Kidney epithelial cell (primary cell): ENCODE measurements at places on chromosomes 4 and X.

- no peak for DNase-seq
Observed at GRCh38 chrX:38880296-38880854, 79.1 kb downstream of the MID1IP1 start.

DNA sequence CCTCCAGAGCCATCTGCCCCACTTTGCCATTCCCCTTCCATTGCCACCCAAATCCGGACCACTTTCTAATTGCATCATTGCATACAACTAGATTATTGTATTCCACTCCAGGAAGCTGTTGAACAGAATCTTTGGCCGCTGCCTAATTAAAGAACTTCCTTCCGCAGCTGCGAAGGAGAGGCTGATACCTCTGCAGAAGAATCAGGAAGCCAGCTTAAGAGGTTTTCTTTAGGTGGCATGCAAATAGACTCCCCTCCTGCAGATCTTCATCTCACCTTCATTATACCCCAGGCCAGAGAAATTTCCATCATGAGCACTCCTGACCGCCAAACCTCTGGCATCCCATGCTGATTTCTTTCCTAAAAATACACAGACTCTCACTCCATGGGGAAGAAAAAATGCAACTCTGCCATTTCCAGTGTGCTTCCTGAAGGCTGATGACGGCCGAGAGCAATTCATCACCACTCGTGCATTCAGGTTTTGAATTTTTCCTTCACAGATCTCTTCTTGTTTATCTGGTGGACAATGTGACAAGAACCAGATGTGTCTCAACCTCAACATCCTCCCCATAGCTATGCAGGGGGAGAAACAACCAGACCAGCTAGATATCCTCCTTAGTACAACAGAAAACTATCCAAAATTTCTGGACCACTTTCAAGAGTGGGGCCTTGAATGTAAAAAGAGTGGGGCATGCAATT, 31.2 kb downstream of the LGI2 start:
- no peak for DNase-seq

DNA sequence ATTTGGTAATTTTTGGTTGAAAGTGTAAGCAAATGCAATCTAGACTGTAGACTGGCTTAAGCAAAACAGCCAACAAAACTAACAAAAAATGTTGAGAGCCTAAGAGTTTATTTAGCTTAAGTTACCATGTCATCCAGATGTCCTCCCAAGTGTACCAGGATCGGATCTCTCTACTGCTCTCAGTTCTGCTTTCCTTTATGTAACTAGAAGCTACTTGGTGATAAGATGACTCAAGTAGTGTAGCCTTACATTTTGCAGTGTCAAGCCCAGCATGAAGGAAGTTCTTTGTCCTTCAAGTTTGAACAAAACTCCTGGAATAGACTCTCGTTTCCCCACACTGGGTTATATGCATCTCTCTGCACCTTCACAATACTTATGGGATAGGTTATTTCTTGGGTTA, 1500.0 kb downstream of the STIM2 start:
- no peak for DNase-seq

DNA sequence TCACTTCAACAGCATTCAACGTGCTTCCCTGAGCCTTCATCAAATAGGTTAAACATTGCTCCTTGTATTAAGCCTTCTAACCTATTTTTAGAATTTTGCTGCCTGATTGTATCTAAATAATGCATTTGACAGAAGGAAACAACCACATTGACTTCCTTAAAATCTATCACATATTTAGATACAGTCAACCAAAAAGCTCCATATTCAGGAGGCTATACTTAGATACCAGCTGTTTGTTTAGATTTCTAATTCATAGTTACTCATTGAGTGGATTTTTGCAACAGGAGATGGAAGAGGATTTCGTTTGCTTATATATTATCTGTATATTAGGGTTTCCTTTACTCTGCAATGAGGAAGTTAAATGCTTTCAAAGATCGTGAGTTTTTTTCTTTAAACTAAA, 241.1 kb upstream of the PPP1R2C start:
- DNase-seq: no peak

DNA sequence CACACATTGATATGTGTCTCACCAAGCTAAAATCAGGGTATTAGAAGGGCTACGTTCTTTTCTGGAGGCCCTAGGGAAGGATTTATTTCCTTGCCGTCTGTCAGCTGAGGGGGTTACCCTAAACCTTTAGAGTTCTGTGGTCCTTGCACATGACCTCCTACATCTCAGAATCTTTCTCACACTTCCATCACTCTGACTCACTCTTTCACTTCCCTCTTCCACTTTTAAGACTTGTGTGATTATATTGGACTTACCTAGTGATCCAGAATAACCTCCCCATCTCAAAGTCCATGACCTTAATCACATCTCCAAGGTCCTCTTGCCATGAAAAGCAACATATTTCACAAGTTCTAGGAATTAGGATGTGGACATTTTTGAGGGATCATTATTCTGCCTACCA, 53.6 kb upstream of the FUNDC1 start:
- DNase-seq: no peak

GRCh38 chr4:26218677-26219605, 101.9 kb upstream of the RBPJ start:
- DNase-seq: no peak

DNA sequence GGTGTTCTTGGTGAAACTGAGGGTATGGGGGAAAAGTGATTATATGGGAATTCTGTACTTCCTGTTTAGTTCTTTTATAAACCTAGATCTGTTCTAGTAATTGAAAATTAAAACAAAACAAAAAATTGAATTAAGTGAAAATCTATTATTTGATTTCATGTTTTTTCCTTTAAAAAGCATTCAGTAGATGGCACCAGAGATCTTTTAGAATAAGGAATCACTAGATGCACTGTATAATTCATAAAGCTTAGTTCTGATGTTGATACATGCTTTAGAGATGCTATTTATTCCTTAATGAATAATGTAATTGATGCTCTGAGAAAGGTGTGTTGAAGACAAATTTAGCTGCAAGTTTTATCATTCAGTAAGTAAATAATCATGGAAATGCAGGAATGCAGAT, 87.3 kb downstream of the LCORL start:
- DNase-seq: no peak

- no peak for DNase-seq
Observed at GRCh38 chr4:62087706-62088105, 887.6 kb downstream of the ADGRL3 start.

GRCh38 chr4:98092833-98093439, 50.3 kb downstream of the STPG2 start:
- no peak for DNase-seq

DNA sequence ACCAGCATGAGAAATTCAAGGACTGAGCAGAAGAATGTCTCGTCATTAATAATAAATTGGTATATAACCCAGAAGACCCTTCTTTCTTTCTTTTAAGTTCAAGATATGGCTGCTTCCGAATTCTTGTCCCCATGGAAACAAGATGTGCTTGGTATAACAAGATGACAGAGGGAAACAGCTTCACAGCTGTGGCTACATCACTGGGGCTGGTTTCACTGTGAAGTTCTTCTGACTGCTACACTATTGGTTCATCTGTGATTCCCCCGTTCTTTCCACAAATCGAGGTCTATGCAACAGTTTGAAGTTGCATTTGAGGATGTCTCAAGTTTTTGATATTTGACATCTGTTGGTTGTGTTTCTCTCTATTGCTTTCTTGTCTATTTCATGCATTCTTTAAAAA, 12.3 kb upstream of the DTHD1 start:
- DNase-seq: no peak

GRCh38 chrX:48835524-48836329, at the start of gene PCSK1N:
Gene PCSK1N (minus strand): TSS chrX:48835610. CDS start chrX:48835532, 78 bp downstream.
- peak; percentile 14 for DNase-seq

DNA sequence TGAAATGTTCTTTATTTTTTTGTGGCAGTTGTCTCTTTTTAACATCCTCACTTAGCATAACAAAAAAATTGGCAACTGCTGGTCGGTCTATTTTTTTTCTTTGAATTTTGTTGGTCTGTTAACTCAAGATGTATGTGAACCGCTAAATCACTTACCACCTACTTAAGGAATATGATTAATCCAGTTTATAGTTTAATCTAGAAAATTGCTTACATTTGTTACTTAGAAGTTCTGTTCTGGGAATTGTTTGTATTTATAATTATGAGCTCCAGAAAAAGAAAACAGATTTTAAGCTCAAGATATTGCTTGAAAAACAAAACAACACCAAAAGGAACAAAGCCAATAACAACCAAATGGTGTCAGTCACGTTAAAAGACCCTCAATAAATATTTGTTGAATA, 66.1 kb upstream of the KLHL13 start:
- no peak for DNase-seq

- no peak for DNase-seq
Observed at GRCh38 chrX:126165721-126166461, at the start of gene DCAF12L2. Gene DCAF12L2 (minus strand): TSS chrX:126166289. CDS start chrX:126165924, 365 bp downstream.

DNA sequence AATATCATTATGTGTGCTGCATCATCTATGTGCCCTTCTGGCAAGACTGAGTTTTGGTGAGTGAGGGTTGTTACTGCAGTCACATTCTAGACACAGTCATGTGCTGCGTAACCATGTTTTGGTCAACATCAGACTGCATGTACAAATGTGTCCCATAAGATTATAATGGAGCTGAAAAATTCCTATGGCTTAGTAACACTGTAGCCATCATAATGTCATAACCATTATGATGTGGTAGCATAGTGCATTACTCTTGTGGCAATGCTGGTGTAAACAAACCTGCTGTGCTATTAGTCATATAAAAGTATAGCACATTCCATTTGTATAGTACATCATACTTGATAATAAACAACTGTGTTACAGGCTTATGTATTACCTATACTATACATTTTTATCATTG, 198.1 kb upstream of the NUDT6 start:
- DNase-seq: no peak

DNA sequence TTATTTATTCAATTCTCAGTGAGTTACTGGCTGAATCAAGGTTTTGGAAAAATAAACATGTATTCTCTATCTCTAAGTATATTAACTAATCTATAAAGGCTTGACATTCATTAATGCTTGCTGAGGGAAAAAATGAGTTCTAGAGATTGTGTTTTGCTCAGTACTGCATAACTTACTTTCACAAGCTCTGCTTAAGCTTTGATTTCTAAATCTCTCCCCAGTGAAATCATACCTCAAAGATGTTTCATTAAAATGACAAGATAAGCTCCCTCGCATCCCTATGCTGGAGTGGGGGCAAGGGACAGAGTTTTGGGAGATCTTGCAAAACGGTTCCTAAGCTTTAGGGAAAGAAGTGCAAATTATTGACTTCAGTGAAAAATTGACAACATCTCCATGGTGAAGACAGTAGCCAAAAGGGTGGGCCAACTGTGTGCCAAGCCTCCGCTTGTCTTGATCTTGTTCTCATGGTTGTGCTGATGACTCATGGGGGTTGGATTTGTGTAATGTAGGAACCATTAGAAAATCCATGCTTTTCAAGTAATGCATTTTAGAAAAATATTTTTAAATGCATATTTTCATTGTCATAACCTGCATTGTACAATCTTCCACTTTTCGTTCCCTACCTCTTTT, 521.4 kb downstream of the RPA4 start:
- no peak for DNase-seq

- no peak for DNase-seq
Observed at GRCh38 chr4:39542611-39543012, 15.4 kb upstream of the UGDH start.

DNA sequence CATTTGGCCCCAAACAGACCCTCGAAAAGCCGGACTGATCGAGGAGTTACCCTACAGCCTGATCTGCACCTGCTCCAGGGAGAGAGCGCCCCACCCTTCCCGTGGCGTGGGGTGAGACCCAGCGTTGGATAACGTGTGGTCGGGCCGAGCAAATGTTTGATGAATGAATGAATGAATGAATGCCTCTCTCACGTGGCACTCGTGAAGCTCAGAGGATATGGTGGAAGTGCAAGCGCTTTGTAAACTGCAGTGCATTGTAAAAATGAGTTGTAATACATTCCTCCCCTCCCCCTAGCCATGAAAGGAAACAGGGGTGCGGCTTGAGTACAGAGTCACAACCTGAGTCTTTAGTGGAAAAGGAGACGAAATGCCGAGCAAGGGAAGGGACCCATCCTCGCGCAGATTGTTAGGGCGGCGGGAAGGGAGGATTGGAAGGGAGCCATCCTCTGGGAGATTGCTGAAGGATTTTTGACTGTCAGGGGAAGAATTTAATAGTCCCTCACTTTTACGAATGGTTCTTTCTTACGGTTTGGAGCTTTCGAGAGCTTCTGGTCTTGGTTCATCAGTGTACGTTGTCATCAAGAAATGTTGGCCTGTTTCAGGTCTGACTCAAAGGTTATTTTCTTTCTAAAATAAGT, 772 bp upstream of the FBXW7 start:
- DNase-seq: no peak

GRCh38 chr4:76429636-76430035, 5.4 kb upstream of the SHROOM3 start:
- DNase-seq: no peak

GRCh38 chr4:176464748-176465147, 145.0 kb downstream of the SPCS3 start:
- no peak for DNase-seq

- DNase-seq: no peak
Observed at GRCh38 chrX:136656361-136656964, 8.5 kb downstream of the CD40LG start.

DNA sequence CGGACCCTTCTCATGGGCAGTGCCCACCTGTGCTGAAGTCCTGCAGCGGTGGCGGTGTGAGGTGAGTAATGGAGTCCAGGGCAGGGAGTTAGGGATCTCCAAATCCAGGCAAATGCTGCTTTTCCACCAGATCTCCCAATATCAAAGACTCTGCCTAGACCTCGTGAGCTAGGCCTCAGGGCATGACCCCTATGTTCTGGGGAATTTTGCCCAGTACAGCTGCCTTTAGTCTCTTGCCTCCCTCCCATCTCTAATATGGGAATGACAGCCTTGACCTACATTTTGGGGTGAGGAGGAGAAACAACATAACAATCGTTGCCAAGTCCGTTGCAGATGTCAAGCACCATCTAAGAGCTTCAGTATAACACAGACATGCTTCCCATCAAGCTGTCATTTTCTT, 7.3 kb downstream of the PAK3 start:
- no peak for DNase-seq

DNA sequence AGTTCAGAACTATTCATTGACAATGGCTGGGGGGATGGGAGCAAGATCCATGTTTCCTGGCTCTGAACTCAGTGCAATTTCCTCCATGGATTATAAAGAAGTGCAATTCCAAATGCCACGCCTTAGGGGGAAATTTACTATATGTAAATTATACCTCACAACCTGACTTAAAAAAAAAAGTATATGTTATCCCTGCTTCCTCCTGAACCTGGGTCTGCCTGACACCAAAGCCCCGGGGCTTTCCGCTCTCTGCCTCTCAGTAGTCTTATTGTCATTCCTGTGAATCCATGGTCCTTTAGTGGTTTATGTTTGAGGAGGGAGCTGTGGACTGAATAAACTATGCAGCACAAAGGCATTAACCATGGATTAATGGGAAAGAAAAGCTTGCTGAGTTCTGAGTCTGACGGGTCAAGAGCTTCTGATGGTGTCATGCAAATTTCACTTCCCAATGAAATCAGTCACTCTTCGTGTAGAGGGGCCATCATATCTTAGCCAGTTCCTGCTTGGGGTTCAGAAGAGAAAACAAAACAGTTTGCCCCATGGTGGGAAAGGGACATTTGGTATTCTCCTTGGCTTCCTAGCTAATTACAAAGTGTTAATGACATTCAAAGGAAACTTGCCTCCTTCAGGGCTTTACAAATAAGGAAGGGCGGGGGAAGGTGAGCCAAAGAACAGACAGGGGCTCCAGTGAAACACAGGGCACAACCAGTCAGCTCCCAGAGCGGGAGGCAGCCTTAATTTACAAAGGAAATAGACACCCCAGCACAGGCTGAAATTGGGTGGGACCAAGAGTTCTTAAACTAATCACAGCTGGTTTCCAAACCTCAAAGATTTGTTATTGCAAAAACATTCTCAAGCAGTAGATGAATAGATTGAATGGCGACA, 14.3 kb downstream of the FAM9C start:
- DNase-seq: no peak
